Right lung (tissue), 10 donors: ENCODE measurements at places on chromosomes 13 and 19. TPM values are rescaled to one million over a fixed set of nuclear protein-coding genes. Genes with fewer than 3 reads are reported as not detected.
A peak's percentile ranks its signal among the peaks of the same experiment; 100 is the strongest.

DNA sequence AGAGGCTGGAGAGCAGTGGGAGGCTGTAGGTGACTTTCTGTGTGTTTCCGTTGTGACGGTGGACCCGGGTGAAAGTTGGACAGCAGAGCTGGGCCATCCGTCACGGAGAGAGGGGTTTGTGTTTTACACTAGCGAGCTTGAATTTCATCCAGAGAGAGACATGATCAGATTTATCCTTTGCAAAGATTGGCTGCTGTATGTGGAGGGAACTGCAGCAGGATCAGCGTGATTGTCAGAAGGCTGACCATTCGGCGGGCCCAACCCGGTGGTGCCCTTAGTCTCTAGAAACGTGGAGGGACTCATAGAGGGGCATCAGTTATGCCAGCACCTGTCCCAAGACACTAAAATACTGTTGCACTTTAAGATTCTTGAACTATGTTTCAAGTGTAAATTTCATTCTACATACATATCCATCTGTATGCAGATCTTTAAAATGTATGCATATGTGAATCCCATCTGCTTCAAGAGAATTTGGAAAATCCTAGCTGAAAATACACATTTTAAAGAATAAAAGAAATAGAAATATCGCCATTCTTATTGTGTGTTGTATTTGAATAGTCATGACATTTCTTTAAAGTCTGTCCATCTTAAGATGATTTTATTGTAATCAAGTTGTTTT lies 7.0 kb downstream of the FAM124A start:
- DNase-seq: no peak

The FPR3 gene
- polyA plus RNA-seq: 1.2 TPM

GRCh38 chr13:42000846-42001245 lies 39.9 kb upstream of the VWA8 start:
- DNase-seq: no peak

GRCh38 chr13:80336370-80336769 lies 4.6 kb downstream of the SPRY2 start:
- no peak for DNase-seq

DNA sequence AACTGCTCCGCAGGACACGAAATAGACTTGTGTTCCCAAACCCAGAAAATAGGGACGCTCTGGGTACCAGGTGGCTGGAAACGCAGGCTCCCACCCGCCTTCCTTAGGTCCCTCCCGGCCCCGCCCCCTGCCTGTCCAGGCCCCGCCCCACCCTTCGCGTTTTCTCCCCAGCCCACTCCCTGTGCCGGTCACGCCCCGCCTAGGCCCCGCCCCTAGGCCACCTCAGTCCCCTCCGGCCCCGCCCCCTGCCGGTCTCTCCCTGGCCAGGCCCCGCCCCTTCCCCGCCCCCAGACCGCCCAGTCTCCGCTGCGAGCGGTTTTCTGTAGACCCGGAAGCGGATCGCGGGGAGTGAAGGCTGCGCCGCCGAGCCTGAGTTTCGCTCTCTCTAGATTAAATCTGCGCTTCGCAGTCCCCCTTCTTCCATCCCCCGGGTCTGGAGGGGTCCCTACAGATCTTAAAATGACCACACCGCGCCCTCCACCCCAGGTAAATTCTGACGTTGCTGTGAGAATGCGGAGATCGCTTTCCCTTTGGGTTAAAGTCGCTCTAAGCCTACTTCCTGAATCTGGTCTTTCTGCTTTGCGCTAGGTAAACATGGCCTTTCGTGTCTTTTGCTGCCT lies 3.7 kb upstream of the ZNF665 start:
- peak; percentile 93 for DNase-seq

DNA sequence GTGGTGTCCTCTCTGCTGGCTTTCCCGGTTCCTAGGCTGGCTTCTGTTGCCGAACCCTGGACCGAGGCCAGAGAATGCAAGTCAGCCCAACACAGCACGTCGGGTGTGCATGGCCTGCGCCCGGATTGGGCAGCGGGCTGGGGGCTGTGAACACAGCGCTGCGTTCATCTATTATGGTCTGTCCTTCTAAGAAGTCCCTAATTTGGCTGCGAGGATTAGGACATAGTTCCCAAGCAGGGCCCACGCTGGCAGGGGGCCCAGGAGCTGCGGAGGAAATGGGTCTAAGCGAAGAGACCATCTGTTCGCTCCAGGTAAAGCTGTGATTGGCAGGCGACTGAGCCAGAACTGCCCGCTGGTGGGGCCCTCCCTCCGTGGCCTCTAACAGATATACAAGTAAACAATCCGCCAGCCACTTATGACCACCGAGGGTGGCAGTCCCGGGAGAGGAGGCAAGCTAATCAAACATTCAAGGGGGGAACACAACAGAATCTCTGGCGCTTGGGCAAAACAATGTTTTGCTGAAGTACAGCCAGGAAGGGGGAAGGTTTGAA lies 6.0 kb downstream of the SYCE2 start:
- DNase-seq: peak; percentile 86

GRCh38 chr19:46426035-46426505 lies 2.7 kb downstream of the PNMA8C start:
- no peak for DNase-seq

The ZNF66 gene
- 3.6 TPM for polyA plus RNA-seq
